MCF 10A (cell line): ENCODE measurements at places on chromosomes 5 and 9. TPM values are rescaled to one million over a fixed set of nuclear protein-coding genes. Genes with fewer than 3 reads are reported as not detected.
A peak's percentile ranks its signal among the peaks of the same experiment; 100 is the strongest.

- H3K36me3 ChIP-seq, result peaks cover 63% of the 10 kb centered on the region
- H3K4me3 ChIP-seq, result no peak overlapping the region
- DNase-seq, result no peak
- H3K27me3 ChIP-seq, result no peaks in the 10 kb centered on the region
- H3K27ac ChIP-seq, result no peak overlapping the region
- no peaks in the 10 kb centered on the region for H3K4me1 ChIP-seq
These were observed 6.1 kb downstream of the TBC1D13 start for GRCh38 chr9:128792978-128793686.

DNA sequence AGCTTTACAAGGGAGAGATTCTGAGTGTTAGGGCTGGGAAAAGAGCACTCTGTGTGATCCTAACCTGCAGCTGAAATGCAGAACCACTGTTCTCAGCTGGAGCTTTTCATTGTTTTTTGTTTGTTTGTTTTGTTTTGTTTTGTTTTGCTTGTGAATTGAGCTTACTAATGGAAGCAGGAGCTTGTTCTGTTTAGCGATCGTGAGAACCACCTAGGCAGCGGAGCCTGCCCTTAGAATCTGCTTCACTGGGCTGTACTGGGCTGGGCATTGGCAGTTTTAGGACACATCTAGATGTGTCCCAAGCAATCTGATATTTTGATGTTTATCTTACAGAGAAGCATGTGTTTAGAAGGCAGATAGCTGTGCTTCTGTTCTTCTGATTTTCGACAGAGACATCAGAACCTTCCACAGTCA is 14.3 kb downstream of the SYK start:
- no peaks in the 10 kb centered on the region for H3K36me3 ChIP-seq
- no peaks in the 10 kb centered on the region for H3K27me3 ChIP-seq
- no peak overlapping the region for H3K4me3 ChIP-seq
- H3K27ac ChIP-seq, result no peak overlapping the region

- H3K27me3 ChIP-seq, result no peaks in the 10 kb centered on the region
- peaks cover 35% of the 10 kb centered on the region for H3K4me1 ChIP-seq
These were observed 2.1 kb downstream of the NR3C1 start for GRCh38 chr5:143401227-143402016.

- no peaks in the 10 kb centered on the region for H3K36me3 ChIP-seq
- H3K4me3 ChIP-seq, result no peak overlapping the region
- H3K4me1 ChIP-seq, result peaks cover 63% of the 10 kb centered on the region
- no peak for DNase-seq
These were observed 32.4 kb downstream of the RASEF start for GRCh38 chr9:83030391-83031107.

DNA sequence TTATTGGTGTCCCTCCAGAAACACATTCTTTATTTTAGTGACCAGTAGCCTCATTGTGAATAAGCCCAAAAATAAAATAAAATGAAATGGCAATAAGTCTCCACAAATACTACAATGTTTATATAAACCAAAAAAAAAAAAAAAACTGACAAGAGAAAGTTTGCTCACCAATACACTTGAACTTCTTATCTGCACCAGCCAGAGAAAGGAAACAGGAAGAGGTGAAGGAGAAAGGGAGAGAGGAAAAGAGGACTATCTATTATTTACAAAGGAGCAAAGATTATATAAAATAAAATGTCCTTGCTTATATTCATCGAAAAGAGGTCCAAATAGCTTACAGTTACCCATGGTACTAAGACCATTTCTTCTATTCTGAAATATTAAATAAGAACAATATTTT is 176.4 kb upstream of the CCNG1 start:
- no peaks in the 10 kb centered on the region for H3K36me3 ChIP-seq
- no peak for DNase-seq
- peaks cover 9% of the 10 kb centered on the region for H3K4me1 ChIP-seq
- H3K4me3 ChIP-seq, result no peak overlapping the region
- peaks cover 34% of the 10 kb centered on the region for H3K27me3 ChIP-seq

GRCh38 chr5:132492386-132493125 is 2.0 kb upstream of the IRF1 start:
- peaks cover 7% of the 10 kb centered on the region for H3K36me3 ChIP-seq
- no peak overlapping the region for H3K4me3 ChIP-seq
- no peak overlapping the region for H3K27ac ChIP-seq
- H3K27me3 ChIP-seq, result no peaks in the 10 kb centered on the region
- peaks cover 44% of the 10 kb centered on the region for H3K4me1 ChIP-seq
- DNase-seq, result no peak

The ORM1 gene
- total RNA-seq, result not detected in 2 replicates

- no peak overlapping the region for H3K27ac ChIP-seq
- H3K4me1 ChIP-seq, result no peaks in the 10 kb centered on the region
- H3K4me3 ChIP-seq, result no peak overlapping the region
These were observed 35.5 kb downstream of the RFK start for GRCh38 chr9:76358628-76359280.

The C9orf153 gene
- 0.19 TPM in 1 of 2 replicates, not detected in the other for total RNA-seq

- peaks cover 100% of the 10 kb centered on the region for H3K36me3 ChIP-seq
- no peaks in the 10 kb centered on the region for H3K27me3 ChIP-seq
- H3K4me1 ChIP-seq, result peaks cover 26% of the 10 kb centered on the region
- H3K27ac ChIP-seq, result peak overlapping the region; percentile 64
- no peak overlapping the region for H3K4me3 ChIP-seq
- DNase-seq, result no peak
These were observed 69.7 kb downstream of the PIK3R1 start for GRCh38 chr5:68285075-68285840.

DNA sequence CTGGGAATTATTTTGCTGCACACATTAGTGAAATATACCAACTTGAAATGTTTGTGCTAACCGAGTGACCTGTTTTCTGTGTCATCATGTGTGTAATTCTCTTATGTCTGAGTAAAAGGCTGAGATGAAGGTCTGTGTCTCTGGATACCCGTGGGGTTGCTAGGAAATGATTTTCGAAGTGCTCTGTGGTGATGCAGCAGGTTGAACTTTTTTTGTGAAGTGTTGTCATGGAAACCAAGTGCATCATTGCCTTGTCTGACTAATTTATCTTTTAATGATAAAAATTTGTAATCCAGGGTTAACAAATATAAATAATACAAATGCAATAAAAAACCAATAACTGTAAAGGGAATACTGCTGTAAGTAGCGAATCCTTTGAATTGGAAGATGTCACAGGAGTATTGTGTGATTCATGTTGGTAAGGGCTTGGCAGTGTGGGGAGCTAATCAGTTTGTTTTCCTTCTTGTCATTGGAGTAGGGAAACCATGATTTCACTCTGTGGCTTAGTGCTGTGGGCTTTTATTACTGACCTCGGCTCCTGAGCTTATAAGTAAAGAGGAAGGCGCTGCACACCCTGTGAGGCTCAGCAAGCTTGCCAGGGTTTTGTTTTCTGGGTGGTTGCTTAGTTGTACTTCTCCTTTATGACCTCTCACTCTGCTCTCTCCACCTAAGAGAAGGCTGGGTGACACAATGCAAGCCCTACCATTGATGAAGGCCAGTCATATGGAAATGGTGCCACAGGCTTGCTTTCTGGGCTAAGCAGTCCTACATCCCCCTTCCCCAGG is 22.3 kb downstream of the PDE8B start:
- H3K36me3 ChIP-seq, result no peaks in the 10 kb centered on the region
- H3K4me1 ChIP-seq, result no peaks in the 10 kb centered on the region
- no peak overlapping the region for H3K27ac ChIP-seq
- no peak overlapping the region for H3K4me3 ChIP-seq
- no peak for DNase-seq

DNA sequence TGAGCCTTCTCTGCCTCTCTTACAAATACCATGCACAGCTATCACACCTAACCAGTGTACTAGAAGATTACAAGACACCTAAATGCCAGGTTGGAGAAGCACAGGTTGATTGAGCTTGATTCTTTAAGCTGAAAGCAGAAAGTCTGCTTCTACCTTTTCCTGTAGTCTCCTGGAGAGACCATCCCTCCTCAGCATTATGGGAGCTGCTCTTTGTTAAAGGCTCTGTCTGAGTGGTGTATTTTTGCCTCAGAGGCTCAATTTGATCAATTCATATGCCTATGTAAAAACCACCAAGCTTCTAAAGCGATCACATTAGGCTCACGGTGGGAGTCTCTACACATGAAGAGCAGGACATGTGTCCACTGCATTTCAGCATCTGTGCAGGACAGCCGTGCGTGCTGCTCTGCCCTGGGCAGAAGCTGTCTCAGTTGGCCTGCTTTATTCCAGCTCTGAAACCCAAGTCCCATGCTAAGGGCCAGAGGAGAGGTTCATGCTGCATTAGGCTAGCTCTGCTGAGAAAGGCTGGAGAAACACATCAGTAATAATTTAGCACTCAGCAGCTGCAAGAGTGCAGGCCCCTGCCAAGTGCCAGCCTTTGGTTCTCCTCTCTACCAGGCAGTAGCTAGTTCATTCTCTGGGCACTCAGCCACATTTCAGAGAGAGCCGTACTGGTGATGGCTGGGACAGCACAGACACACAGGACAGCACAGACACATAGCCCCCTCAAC is 41.7 kb downstream of the TMEM167A start:
- H3K4me3 ChIP-seq, result no peak overlapping the region
- no peak for DNase-seq
- no peaks in the 10 kb centered on the region for H3K4me1 ChIP-seq
- no peaks in the 10 kb centered on the region for H3K36me3 ChIP-seq
- H3K27ac ChIP-seq, result no peak overlapping the region
- no peaks in the 10 kb centered on the region for H3K27me3 ChIP-seq

DNA sequence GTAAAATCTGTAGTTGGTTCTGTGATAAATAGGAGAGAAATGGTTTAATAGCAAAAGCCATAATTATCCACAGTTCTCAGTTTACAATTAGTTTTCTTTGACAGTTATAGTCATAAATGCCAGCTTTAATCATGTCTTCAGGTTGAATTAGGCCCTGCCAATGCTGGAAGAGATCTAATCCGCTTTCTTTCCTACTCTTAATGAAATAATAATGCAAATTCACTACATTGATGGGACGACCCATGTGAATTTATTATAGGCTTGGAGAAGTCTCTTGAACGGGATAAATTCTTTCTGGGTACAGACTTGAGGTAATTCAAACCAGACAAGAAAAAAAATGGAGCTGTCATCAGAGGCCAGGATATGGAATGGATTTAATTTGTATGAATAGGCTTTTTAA is 950.4 kb downstream of the EFNA5 start:
- H3K4me3 ChIP-seq, result no peak overlapping the region
- peaks cover 11% of the 10 kb centered on the region for H3K27me3 ChIP-seq
- H3K36me3 ChIP-seq, result no peaks in the 10 kb centered on the region
- H3K27ac ChIP-seq, result no peak overlapping the region

DNA sequence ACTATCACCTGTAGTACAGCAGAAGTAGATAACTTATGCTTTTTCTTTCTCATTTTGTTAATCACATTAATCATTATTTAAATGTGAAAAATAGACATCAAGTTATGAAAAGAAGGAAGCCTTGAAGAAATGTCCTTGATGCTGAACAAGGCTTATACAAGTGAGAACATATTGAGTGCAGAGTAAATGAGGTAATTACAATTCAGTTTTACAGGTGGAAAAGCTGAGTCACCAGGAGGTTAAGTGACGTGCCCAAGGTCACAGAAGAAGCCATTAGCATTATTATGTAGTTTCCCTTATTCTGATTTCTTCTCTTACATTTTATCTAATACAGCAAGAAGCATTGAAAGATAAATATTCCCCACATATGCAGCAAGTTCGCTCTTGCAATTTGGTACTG is 998.5 kb upstream of the CDH6 start:
- no peaks in the 10 kb centered on the region for H3K4me1 ChIP-seq
- no peaks in the 10 kb centered on the region for H3K36me3 ChIP-seq
- no peaks in the 10 kb centered on the region for H3K27me3 ChIP-seq

- DNase-seq, result peak; percentile 91
- H3K4me3 ChIP-seq, result no peak overlapping the region
- no peaks in the 10 kb centered on the region for H3K36me3 ChIP-seq
- no peak overlapping the region for H3K27ac ChIP-seq
These were observed 96.7 kb downstream of the EDIL3 start for GRCh38 chr5:84287951-84288350.

GRCh38 chr5:35308421-35308820 is 78.1 kb upstream of the PRLR start:
- H3K27ac ChIP-seq, result no peak overlapping the region
- H3K36me3 ChIP-seq, result no peaks in the 10 kb centered on the region
- H3K27me3 ChIP-seq, result peaks cover 8% of the 10 kb centered on the region
- DNase-seq, result no peak

DNA sequence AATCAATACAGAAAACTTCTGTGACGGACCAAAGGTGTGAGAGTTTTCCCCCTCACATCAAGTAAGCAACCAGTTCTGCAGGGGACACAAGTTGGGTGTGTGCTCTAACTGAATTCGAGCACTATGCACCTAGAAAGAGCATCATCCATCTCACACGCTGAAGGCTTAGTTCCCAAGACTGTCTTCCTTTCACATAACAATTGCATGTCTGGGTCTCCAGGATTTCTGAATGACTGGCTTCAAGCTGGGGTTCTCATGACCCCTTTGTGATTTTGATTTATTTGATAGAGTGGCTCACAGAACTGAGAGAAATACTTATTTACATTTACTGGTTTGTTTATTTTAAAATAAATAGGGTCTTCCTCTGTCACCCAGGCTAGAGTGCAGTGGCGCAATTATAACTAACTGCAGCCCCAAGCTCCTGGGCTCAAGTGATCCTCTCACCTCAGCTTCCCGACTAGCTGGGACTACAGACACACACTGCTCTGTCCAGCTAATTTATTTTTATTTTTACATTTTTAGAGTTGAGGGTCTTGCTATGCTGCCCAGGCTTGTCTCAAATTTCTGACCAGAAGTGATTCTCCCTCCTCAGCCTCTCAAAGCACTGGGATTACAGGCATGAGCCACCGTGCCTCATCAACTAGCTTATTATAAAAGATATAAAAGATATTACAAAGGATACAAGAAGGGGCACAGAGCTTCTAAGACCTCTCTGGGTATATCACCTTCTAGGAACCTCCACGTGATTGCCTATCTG is 316.7 kb upstream of the CDH12 start:
- H3K36me3 ChIP-seq, result no peaks in the 10 kb centered on the region
- peaks cover 5% of the 10 kb centered on the region for H3K4me1 ChIP-seq
- H3K4me3 ChIP-seq, result no peak overlapping the region
- no peak overlapping the region for H3K27ac ChIP-seq
- no peak for DNase-seq
- H3K27me3 ChIP-seq, result no peaks in the 10 kb centered on the region

- DNase-seq, result no peak
- H3K4me1 ChIP-seq, result peaks cover 26% of the 10 kb centered on the region
- H3K4me3 ChIP-seq, result no peak overlapping the region
- no peak overlapping the region for H3K27ac ChIP-seq
These were observed 137.1 kb downstream of the SUSD1 start for GRCh38 chr9:112038017-112038408.

GRCh38 chr5:34854459-34855174 is 15.7 kb downstream of the TTC23L start:
- H3K36me3 ChIP-seq, result no peaks in the 10 kb centered on the region
- H3K4me3 ChIP-seq, result no peak overlapping the region
- H3K27me3 ChIP-seq, result no peaks in the 10 kb centered on the region
- no peak overlapping the region for H3K27ac ChIP-seq
- H3K4me1 ChIP-seq, result peaks cover 6% of the 10 kb centered on the region
